ENCODE measurements at places on chromosomes 7 and 10.

DNA sequence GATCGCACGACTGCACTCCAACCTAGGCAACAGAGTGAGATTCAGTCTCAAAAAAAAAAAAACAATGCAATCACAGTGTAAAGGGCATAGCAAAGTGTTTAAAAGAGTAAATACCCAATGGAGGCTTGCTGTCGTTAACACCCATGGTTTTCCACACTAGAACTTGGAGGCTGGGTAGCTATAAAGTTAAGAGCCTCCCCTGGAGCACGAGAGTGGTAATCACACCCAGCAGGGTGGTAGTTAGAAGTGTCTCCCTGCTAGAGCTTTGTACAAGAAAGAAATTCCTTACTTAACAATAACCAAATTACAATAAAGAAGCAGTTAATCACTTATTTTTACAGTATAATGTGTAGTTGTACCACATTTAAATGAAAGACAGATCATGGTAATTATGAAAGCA is 1078.9 kb downstream of the NRG3 start:
- no peak for DNase-seq

- DNase-seq: peak; percentile 10
These were observed 646 bp downstream of the SGCE start for GRCh38 chr7:94655126-94655847.

DNA sequence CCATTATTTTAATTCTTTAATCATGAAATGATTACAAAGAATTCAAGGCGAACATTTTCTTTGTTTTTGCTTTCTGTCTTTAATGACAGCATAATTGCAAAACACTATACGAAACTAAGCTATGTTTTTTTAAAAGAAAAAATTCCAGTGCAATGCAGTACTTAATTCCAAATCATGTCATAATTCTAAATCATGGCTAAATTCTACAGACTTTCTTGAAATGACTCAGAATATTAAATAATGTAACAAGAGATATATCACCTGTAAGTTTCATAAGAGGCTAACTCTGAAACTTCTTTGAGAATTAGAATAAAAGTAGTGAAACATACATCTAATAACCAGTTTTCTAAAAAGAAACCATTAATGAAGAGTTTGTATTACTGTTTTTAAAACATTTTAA is 671.6 kb downstream of the PARD3 start:
- DNase-seq: no peak

GRCh38 chr10:25508112-25508815 is 333.5 kb downstream of the GPR158 start:
- no peak for DNase-seq

DNA sequence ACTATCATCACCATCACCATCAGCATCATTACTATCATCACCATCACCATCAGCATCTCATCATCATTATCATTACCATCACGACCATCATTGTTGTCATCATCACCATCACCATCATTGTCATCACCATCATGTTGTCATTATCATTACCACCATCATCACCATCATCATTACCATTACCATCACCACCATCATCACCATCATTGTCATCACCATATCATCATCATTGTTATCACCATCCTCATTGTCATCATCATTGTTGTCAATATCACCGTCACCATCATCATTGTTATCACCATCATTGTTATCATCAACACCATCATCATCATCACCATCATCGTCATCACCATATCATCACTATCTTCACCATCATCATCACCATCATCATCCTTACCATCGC is 124.3 kb downstream of the PTPRN2 start:
- DNase-seq: no peak

GRCh38 chr7:140990193-140990962 is 24.4 kb downstream of the MRPS33 start:
- DNase-seq: no peak

GRCh38 chr7:44650772-44651171 is 44.3 kb downstream of the OGDH start:
- no peak for DNase-seq

- no peak for DNase-seq
These were observed 12.4 kb downstream of the POLL start for GRCh38 chr10:101575580-101576210.

DNA sequence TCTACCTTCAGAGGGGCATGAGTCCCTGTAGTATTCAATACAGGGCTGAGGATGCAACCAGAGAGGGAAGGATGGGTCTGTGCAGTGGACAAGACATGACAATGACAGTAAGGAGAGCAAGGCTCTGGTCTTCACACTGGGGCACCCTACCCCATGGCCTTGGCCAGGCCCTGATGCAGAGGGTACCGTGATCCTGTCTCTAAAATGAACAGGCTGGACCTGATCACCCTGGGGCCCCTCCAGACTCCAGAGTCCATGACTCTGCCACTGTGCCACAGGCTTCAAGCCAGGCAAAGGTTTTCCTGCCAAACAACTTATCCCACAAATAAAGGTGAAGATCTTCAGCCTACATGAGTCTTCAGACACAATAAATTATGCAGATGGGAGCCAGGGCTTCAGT is 4.9 kb downstream of the MAT1A start:
- DNase-seq: no peak

DNA sequence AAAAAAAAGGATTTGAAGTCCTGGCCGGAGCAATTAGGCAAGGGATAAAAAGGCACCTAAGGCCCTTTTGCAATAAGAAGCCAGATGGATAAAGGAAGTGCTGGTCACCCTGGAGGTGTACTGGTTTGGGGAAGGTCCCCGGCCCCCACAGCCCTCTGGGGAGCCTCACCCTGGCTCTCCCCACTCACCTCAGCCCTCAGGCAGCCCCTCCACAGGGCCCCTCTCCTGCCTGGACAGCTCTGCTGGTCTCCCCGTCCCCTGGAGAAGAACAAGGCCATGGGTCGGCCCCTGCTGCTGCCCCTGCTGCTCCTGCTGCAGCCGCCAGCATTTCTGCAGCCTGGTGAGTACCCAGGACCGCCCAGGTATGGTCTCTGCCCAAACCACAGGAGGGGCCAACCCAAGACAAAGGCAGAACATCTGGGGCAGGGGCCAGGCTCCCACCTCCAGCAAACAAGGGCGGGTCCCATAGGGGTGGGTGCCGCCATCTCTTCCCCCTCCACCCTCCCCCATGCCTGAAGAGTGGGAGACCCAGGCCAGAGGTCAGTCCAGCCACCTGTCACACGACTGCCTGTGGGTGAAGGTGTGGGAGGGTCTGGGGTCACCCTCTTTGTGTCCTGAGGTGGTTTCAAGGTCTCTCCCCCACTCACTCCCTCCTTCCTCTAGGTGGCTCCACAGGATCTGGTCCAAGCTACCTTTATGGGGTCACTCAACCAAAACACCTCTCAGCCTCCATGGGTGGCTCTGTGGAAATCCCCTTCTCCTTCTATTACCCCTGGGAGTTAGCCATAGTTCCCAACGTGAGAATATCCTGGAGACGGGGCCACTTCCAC is at the start of gene PILRB:
PILRB (plus strand) TSS at position 91 of the 830 bp plus-strand sequence; CDS start at position 277, 186 bp downstream.
- DNase-seq: no peak

GRCh38 chr7:19405541-19405940 is 260.3 kb upstream of the FERD3L start:
- no peak for DNase-seq
